ENCODE measurements at places on chromosomes 1 and 21.
A peak's percentile ranks its signal among the peaks of the same experiment; 100 is the strongest.

DNA sequence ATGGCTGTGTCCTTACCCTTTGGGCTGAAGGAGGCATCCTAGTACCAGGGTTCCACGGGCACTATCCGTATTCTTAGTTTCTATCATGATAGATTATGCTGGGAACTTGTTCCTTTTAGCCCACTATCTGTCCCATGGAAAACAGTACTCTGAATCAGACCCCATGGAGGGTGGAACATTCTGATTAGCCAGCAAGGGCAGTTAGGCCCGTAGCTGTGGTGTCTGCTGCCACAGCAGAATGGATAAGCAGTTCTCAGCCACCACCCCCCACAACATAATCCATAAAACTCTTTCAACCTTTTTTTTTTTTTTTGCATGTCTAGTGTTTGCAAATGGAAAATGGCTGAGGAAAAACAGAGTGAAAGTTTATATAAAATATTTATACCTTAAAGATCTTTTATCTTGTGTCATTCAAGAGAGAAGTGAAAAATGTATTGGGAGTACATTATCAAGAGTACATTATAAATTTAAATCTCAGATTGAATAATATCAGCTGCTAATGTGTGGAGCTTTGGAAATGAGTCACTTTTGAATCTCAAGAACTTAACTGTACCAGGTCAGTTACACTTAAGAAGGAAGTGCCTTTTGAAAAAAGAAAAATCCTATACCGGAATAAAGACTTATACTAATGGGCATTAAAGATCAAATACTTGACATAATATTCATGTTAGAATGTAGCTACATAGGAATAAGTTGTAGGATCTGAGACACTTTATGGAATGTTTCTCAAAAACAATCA is 80.3 kb downstream of the NFIA start:
- DNase-seq = no peak

DNA sequence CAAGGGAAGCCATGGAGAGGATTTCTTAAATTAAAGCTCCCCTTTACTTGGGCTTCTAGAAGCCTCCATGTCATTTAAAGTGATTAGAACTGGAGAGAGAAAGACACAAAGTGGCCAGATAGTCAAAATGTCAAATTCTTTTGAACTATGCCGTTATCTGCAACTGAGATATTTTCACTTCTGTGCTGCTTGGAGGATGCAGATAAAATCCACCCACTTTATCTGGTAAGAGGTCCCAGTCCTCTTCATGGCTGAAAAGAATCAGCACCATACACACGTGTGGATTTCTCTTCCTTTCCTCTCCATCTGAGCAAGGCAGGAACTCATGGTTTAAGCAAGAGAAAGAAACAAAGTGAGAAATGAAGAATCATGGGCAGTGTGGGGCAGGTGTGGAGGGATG is 276.9 kb upstream of the RUNX1 start:
- DNase-seq = no peak

- DNase-seq = no peak
Observed at GRCh38 chr1:23370330-23370708, 683 bp upstream of the ZNF436 start.

- no peak for DNase-seq
Observed at GRCh38 chr1:213828867-213829266, 158.9 kb upstream of the PROX1 start.

- no peak for DNase-seq
Observed at GRCh38 chr1:182366596-182366995, 25.0 kb downstream of the GLUL start.

DNA sequence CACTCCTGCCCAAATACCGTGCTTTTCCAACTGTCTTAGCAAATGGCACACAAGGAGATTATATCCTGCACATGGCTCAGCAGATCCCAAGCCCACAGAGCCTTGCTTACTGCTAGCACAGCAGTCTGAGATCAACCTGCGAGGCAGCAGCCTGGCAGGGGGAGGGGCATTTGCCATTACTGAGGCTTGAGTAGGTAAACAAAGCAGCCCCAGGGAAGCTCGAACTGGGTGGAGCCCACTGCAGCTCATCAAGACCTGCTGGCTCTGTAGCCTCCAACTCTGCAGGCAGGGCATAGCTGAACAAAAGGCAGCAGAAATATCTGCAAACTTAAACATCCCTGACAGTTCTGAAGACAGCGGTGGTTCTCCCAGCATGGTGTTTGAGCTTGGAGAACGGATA is 70.1 kb upstream of the PTBP2 start:
- DNase-seq = no peak

DNA sequence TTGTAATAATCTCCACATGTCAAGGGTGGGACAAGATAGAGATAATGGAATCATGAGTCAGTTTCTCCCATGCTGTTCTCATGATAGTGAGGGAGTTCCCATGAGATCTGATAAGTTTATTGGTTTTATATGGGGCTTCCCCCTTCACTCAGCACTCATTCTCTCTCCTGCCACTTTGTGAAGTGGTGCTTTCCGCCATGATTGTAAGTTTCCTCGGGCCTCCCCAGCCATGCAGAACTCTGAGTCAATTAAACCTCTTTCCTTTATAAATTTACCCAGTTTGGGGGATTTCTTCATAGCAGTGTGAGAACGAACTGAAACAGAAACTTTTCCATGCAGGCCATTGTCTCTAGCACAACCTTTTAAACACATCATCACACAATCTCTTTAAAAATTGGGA is 221.5 kb upstream of the BRINP3 start:
- no peak for DNase-seq

GRCh38 chr1:161792740-161793139 is 26.6 kb downstream of the ATF6 start:
- DNase-seq = peak; percentile 62

DNA sequence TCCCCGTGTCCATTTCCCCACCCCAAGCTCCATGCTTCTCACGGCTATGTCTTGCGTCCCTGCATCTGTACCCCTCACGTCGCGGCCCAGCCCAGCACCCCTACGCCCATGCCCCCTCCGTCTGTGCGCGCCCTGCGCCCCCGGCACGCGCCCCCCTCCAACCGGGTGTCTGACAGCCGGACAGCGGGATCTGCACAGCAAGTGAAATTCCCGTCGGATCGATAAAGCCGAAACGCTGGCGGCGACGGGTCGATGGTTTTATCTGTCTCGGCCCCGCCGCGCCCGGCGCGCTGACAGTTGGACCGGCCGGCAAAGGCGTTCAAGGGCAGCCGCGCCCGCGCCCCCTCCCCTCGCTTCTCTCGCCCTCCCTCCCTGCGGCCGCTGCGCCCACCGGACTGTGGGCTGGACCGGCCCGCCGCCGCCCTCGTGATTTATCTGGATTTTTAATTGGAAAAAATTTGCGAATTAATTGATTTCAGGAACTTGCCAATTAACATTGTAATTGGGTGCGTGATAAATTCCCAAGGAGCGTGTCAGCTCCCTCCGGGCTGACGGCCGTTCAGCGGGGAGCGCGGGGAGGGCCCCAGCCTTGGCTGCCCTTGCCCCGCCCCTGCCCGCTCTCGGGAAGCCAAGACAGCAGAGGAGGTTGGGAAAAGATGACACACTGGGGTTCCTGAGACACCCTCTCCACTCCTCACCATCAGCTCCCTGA is 57.1 kb downstream of the TMEM53 start:
- DNase-seq = no peak

DNA sequence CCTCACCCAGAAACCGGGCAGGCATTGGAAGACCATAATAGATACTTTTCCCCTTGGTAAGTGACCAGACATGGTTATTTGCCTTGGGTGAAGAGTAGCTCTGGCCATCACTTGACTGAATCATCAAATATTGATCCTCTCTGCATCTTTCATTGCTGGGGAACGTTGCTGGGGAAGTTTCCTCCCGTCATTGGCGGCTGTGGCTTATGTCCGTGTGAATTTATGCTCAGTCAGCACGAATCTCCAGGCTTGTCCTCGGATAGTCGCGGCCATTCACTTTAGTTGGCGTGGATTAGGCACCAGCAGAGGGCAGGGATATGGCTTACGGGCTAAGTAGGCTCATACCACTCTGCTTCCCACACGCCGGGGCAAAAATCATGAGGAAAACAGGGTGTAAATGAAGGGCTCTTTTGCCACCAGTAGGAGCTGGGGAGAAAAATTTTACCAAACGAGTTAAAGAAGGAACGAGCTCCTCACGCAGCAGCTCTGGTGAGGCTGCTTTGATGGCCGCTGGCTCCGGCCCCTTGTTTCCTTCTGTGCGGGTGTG is 473.4 kb downstream of the CAMTA1 start:
- DNase-seq = no peak

DNA sequence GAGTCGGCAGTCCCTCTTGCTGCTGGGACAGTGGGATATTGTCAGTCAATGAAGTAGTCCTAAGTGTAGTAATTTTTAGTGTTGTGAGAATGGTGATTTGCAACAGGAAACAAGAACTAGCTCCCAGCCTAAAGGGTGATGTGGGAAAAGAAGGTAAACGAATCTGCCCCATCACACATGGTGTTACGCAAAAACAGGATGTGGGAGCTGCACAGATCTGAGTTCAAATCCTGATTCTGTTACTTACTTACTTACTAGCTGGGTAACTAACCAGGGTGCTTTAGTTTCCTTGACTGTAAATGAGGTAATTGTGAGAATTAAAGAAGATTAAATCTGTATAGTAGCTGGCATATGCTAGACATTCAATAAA is 22.3 kb downstream of the NAV1 start:
- DNase-seq = no peak

- no peak for DNase-seq
Observed at GRCh38 chr1:53971718-53972117, 25.6 kb downstream of the LRRC42 start.

DNA sequence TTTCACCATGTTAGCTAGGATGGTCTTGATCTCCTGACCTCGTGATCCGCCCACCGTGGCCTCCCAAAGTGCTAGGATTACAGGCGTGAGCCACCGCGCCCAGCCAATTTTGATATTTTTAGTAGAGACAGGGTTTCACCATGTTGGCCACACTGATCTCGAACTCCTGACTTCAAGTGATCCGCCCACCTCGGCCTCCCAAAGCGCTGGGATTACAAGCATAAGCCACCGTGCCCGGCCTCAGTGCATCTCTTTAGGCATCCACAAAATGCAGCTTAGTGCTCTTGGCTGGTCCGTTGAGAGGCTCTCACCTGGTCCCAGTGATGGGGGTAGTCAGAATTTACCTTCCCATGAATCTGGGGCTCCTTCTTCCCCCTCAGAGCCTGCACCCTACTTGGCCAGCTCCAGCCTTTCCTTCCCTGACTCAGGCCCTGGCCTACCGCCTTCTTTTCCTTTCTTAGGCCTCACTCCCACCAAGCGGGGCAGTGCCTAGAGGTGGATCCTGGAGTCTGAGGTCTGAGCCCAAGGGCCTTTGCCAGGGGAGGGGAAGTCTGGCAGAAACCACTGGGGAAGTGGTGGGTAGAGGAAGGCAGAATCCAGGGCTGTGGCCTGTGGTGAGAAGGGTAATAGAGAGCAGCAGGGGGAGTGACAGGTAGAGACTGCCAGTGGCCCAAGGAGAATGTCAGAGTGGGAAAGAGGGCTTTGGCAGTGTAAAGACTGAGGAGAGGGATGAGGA is 3.7 kb downstream of the LENEP start:
- DNase-seq = no peak

GRCh38 chr1:36367066-36367465 is 18.7 kb downstream of the STK40 start:
- DNase-seq = no peak

GRCh38 chr1:161481624-161482392 is 23.4 kb upstream of the FCGR2A start:
- DNase-seq = no peak

- no peak for DNase-seq
Observed at GRCh38 chr1:51750729-51751128, 127.8 kb downstream of the NRDC start.

DNA sequence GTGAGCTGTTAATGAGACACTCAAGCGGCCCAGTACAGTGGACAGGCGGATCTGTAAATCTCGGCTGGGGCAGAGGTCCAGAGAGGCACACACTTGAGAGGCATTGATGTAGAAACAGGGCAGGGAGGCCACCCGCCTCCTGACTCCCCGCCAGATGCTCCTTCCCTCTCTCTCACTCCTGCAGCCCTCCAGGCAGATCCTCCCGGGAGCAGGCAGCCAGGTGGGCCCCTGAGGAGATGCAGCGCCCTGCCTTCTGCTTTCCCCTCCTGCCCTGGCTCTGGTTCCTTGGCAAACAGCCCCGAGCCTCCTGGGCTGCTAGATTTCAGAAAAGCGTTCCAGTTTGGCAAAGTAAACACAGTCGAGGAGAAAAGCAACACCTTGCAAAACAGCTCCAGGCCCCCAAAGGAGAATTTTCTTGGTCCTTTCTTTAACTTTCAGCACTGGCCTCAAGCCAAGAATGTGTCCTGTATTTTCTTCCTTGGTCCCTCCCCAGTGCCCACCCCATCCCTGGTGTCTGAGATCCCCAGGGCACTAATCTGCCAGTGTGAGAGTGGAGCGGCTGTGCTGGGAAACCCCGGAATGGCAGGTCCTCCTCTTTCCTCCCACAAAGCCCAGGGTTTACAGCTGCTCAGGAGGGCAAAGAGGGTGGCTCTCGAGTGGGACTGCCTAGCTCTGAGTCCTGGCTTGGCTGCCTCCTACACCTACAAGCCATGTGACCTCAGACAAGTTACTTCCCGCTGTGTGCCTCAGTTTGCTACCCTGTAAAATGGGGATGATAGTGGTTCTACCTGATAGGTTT is 29.4 kb upstream of the IFNLR1 start:
- no peak for DNase-seq

- no peak for DNase-seq
Observed at GRCh38 chr1:170803711-170804110, 131.6 kb upstream of the MROH9 start.

DNA sequence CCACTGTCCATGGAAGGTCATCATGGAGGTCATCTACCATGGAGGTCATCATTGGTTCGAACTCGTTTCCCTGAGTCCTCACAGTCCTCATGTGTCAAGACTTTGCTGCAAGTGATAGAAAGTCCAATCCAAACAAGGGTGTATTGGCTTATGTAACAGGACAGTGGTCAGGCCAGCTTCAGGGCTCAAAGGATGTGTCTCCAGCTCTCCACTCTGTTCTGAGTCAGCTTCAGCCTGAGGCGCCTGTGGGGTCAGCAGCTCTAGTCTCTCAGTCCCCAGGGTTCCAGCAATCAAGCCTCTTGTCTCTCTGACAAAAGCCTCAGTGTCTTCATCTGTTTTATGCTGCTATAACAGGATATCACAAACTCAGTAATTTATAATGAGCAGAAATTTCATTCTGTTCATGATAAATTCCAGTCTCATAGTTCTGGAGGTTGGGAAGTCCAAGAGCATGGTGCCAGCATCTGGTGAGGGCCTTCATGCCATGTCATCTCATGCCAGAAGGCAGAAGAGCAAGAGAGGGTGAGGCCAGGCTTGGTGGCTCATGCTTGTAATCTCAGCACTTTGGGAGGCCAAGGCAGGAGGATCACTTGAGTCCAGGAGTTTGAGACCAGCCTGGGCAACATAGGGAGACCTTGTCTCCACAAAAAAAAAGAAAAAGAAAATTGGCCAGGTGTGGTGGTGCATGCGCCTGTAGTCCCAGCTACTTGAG is 19.5 kb downstream of the A3GALT2 start:
- no peak for DNase-seq

- DNase-seq = no peak
Observed at GRCh38 chr1:232986527-232986922, 36.1 kb downstream of the NTPCR start.

DNA sequence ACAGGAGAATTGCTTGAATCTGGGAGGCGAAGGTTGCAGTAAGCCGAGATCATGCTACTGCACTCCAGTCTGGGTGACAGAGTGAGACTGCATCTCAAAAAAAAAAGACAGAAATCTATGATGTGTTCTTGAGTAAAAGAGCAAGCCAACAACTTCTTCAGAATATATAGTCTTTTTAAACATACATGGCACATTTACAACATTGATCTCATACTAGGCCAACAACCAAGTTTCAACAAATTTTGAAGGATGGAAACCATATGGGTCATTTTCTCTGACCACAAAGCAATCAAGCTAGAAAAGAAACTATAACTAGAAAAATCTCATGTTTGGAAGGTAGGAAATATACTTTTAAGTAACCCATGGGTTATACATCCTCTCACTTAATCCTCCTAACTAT is 38.3 kb downstream of the PAFAH2 start:
- DNase-seq = no peak

All from LNCaP clone FGC (cell line).